ENCODE measurements at places on chromosomes 7 and 10.

GRCh38 chr7:87345962-87346371 is 503 bp downstream of the CROT start:
- no peak for DNase-seq

- no peak for DNase-seq
Observed at GRCh38 chr7:157674027-157674714, 337.4 kb downstream of the DNAJB6 start.

GRCh38 chr7:94276027-94276426 is 118.7 kb upstream of the COL1A2 start:
- DNase-seq, result no peak

DNA sequence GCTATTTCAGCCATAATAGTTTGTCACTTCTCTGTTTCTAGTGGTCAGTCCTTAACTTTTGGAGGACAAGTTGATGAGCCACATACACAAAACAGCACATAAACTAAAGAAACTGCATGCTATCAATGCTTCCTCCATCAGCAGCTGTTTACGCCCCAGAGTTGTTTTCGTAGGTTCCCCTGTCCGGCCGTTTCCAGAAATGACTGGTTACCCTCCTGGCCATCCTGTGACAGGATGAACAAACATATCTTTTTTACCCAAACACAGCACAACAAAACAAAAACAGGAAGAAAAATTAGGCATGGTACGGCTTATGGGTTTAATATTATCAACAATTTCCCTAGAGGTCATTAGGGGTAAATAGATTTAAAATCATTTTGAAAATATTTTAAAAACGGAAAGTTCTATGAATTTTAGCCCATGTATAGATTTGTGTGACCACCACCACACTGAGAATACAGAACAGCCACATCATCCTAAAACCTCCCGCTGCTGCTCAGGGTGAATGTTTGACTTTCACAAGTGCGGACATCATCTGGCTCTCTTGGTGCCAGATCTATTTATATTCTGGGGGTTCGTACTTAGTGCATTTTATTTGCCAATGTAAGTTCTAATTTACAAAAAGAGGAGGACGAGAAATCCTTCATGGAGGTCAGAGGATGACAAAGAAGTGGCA is 74.8 kb downstream of the HIPK2 start:
- DNase-seq, result no peak

DNA sequence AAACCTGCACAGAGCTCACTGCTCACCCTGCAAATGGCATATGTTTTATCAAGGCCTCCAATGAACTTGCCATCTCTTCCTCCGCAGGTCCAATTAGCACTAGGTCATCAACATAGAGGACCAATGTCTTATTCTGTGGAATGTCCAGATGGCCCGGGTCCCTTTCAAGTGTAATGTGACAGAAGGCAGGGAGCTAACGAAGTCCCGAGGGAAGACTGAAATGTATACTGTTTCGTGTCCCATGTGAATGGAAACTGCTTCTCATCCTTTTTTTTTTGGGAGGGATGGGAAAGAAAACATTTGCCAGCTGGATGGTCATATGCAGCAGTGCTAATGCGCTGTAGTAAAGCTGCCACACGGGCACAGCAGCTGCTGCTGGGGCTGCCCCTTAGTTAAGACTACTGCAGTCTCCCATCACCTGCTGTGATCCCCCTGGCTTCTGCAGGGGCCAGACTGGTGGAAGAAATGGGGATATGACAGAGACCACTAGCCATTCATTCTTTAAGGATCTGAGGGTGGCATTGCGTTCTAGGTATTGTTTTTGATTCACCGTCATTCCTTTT is 61.7 kb upstream of the CCNY start:
- DNase-seq, result no peak

- no peak for DNase-seq
Observed at GRCh38 chr7:81776161-81776560, 6.3 kb upstream of the HGF start.

DNA sequence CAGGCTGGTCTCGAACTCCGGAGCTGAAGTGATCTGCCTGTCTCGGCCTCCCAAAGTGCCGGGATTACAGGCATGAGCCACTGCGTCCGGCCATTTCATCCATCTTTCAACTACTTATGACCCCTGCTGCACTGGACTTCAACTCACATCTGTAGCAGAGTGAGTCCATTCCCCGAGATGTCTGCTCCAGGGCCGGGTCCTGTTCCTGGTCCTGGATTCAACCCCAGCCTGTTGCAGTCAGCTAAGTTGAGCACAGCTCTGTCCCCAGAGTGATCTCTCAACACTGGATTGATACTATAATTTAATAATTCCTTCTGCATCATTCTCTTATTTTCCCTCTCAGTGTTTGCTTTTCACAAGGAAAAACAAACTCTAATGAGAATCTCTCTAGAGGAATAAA is 25.8 kb downstream of the PRTFDC1 start:
- no peak for DNase-seq

- DNase-seq, result no peak
Observed at GRCh38 chr7:114799628-114800028, 122.3 kb upstream of the MDFIC start.

- DNase-seq, result no peak
Observed at GRCh38 chr10:48703531-48704122, 19.0 kb downstream of the WDFY4 start.

- DNase-seq, result no peak
Observed at GRCh38 chr7:132576721-132577085, 433 bp upstream of the PLXNA4 start.

DNA sequence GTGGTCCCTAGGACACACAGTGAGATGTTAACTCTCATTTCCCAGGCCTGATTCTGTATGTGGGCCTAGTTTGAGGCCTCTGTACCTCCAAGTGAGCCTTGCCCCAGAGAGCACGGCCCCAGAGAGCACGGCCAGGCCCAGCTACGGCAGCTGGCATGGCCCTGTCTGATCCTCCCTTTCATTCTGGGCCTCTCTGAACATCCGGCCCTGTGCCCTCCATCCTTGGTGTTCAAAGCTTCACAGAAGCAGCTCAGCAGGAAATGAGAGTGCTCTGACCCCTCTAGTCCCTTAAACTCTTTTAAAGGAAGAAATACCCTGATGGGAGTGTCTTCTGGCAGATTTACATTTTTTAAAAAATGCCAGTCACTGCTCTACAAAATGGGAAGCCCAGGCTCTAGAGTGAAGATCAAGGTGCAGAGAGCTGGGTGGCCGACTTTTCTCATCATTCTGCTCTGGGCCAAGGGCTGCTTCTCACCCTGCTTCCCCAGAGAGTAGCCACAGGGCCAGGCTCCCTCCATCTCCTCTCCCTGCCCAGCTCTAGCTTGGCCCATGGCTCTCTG is 171.9 kb downstream of the RPS24 start:
- DNase-seq, result no peak

- DNase-seq, result no peak
Observed at GRCh38 chr10:105545101-105545500, 904.0 kb downstream of the SORCS3 start.

GRCh38 chr7:3918576-3918975 is 617.5 kb downstream of the SDK1 start:
- DNase-seq, result no peak

DNA sequence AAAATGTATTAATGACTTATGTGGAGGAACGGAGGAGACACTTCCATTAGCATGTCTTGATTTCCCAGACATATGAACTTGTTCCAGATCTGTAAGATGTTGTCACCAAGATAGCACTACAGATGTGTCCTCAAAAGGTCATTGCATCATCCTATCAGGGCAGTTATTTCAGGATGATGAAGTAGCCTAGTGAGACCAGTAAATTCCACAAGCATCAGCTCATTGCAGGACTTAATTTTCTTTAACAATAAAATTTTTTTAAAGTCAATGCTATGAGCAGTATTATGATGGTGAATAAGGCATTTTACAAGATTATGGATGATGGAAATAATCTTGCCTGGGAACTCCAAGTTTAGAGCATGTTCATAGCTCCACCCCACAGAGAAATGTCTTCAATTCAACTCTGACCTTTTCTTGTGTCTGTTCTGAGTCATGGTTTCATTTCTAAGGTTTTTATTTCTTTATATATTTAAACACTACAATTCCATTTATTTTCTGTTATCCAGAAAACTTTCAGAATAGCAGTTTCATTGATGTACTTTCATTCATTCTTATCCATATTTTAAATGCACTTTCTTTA is 1203.3 kb upstream of the CELF2 start:
- no peak for DNase-seq

DNA sequence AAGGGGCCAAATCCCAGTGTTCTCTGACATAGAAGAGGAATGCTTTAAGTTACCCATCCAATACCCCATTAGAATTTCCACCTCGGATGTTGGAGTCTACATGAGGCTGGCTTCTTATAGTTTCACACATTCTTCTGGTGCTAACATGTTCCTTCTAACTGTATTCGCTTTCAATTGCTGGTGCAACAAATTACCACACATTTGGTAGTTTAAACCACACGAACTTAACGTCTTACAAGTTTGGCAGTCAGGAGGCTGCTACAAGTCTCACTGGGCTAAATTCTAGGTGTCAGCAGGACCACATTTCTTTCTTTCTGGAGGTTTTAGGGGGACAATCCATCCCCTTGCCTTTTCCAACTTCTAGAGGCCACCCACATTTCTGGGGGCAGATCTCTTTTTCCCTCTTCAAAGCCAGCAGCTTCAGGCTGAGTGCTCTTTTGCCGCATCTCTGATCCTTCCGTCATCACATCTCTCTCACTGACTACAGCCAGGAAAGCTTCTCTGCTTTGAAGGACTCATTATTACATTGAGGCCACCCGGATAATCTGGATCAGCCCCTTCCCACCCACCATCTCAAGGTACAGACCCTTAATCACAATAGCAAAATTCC is 5.1 kb upstream of the MACC1 start:
- no peak for DNase-seq
